ENCODE measurements at places on chromosomes 7 and 10.

- no peak for DNase-seq
These were observed 60.5 kb upstream of the BET1 start for GRCh38 chr7:94064541-94065191.

GRCh38 chr7:114375907-114376306 is 38.7 kb upstream of the FOXP2 start:
- DNase-seq = no peak

- DNase-seq = no peak
These were observed 48.0 kb upstream of the RASGEF1A start for GRCh38 chr10:43314626-43315495.

DNA sequence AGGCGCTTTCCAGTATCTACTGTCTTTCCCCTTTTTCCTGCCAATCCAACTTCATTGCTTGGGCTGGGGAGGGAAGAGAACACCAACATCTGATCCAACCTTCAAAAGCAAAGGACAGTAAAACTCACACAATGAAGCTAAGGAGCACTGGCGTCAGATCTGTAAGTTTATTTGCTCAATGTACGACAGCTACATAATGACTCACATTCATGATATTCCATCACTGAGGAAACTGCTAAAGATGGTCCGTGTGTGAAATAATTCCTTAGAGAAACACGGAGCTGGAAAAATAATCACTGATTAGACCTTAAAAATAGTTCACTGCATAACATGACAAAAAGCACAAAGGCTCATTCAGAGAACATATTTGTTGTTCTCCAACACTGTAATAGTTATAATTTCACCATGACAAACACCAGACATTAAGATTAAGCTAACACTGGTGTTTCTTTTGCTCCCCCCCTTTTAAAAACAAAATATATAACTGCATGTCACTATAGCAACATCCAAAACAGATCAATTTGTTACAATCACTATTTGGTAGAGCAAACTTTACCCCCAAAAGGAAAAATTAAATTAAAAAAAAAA is 24.3 kb downstream of the HSPB1 start:
- peak; percentile 65 for DNase-seq

- no peak for DNase-seq
These were observed 25.2 kb upstream of the OTUD1 start for GRCh38 chr10:23413629-23414089.

GRCh38 chr10:28467615-28468014 is 65.3 kb upstream of the WAC start:
- no peak for DNase-seq

- no peak for DNase-seq
These were observed 52.5 kb upstream of the BMPER start for GRCh38 chr7:33852838-33853237.

DNA sequence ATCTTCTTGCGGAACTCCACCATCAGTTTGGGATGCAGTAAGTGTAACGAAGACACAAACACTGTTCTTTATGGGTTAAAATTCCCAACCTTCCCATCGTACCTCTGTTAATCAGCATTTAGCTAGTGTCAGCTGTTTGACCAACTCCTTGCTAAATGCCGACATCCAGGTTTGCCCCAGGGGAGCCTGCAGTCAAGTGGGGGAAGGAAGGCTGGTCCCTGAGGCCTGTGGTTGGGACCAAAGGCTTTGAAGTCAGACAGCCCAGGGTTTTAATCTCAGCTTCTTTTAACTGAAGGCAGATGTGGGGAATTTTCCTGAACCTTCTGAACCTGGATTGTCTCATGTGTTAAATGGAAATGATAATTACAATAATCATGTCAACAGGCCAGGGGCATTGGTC is 443.7 kb downstream of the GLRX3 start:
- DNase-seq = no peak

DNA sequence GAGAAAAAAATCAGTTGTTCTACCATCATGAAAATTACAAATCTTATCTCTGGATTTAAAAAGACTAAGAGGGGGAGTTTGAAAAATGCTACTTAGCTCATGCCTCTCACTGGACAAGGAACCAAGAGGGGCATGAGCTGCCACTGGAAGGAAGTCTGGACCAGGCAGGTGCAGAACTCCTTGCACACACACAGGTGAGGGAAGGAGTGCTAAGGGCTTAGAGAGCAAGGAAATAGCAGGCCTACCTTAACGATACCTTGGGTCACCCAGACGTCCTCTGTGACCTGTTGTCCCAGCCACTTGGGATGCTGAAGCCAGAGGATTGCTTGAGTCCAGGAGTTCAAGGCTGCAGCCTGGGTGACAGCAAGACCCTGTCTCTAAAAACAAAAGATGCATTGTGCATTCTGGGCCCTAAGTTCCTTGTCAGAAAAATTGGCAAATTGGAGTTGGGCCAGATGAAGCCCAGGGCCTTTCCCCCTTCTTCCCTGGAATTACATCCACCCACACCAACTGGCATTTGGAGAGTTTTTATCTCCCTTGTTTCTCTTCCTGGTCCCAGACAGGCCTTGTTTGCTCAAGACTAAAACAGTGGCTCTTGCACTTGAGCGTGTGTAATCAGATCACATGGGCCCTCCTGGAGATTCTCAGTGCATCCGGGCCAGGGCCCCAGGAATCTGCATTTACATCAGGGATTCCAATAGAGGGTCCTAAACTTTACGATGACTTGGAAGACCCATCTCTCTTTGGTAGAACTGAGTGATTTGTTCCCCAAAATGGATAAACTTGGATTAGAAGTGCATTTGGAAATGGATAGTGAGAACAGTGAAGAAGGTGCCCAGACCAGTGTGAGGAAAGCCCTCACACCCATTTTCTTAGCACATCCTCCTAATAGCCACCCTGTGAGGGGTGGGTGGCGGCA is 3.0 kb downstream of the DDIT4 start:
- peak; percentile 75 for DNase-seq

DNA sequence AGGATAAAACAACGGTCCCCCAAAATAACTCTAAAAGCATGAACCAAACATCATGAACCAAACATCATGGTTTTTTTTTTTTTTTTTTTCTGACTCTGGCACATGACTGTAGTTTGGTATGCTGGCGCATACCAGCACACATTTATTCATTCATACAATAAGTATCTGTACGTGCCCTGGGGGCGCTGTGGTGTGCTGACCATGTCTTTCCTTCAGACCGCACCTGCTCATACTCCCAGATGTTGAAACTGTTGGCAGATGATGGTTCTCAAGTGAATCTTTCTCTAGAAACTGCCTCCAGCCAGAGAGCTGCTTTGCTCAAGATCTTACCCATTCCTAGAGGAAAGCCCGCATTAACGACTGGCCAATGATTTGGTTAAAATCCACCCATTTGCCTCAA is 114.7 kb upstream of the ANKRD30A start:
- no peak for DNase-seq

- no peak for DNase-seq
These were observed 182.6 kb upstream of the TMEM106B start for GRCh38 chr7:12028508-12028907.

GRCh38 chr10:45003432-45004000 is 2.8 kb downstream of the ZNF22 start:
- no peak for DNase-seq

GRCh38 chr7:18294411-18294810 is 201.1 kb upstream of the HDAC9 start:
- no peak for DNase-seq

DNA sequence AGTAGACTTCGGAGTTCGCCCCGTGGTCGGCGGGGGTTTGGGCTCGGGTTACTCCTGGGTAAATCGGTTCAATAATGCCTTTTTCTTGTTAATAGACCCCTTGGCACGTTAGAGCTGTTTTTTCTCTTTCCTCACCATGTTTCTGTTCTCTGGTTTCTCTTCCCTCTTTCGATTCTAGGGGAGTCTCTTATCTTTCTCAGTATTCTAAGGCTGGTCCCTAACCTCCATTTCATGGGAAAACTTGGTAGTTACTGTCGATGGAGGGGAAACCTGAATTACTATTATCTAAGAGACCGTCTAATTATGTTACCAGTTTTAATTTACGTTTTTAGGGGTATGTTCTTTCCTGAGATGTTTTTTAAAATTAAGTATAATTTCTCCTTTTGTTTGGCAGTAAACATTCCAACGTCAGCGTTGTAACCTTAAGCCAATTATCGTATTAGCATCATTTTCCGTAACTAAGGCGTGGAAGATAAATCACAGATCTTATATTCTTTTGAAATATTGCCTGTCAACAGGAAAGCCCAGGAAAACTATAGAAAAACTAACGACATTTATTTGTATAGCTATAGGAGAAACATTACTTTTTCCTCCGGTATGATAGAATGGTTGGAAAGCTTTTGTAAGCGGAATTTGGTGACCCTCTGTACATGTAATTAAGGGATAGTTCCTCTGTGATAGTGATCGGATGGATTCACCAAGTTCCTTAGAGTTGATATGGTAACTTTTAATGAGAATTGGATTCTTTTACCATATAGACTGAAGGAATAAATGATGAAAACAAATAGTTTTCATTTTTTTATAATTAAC is 847 bp downstream of the BTAF1 start:
- no peak for DNase-seq

GRCh38 chr10:80590585-80591125 is 53.0 kb downstream of the SH2D4B start:
- DNase-seq = no peak

DNA sequence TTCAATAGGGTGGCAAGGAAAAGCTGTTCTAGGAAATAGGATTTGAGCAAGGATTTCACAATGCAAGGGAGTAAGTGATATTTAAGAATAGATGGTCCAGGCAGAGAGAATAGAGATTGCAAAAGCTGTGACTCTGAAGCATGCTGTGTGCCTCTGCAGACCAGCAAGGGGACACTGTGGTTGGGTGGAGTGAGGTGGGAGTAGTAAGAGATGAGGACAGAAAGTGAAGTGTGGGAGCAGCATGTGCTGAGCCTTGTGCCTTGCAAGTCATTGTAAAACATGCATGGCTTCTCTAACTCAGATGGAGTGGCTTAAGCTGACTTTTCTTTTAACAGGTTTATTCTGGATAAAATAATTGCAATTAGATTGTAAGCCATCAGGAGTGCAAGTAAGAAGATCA is 442.4 kb downstream of the CCSER2 start:
- no peak for DNase-seq

GRCh38 chr7:28840592-28840995 is 117.5 kb downstream of the TRIL start:
- DNase-seq = no peak

DNA sequence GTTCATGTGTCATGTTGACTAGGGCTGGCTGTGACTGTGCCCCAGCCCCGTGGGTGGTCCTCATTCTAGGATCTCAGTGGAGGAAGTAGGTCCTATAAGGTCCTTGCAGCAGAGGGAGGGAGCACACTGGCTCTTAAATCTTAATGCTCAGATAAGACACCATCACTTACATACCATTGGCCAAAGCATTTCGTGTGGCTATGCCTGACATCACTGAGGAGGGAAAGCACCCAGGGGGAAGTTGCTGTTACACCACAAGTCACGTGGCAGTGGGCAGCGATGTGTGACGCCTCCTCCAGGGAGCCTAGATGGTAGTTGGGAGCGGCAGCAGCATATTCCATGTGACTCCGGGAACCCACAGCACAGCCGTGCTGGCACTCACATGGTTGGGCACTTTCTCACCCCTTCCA is 224.7 kb upstream of the SH2B2 start:
- no peak for DNase-seq

DNA sequence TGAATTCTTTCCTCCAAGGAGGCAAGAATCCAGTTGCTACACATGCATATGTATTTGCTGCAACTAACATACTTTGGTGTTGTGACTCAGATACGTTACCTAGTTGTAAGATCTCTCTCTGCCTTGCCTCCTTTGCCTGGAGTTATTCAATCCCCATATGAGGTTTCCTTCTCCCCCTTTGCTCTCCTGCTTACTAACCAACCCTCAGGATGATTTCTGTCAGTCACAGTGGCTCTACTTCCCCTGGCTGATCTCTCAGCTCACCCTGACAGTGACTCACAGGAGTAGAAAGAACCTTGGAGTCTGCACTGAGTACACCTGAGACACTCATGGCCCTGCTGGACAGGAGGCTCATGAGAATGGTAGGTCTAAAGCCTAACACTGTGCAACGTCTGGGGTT is 92.0 kb downstream of the TMEM106B start:
- DNase-seq = no peak

DNA sequence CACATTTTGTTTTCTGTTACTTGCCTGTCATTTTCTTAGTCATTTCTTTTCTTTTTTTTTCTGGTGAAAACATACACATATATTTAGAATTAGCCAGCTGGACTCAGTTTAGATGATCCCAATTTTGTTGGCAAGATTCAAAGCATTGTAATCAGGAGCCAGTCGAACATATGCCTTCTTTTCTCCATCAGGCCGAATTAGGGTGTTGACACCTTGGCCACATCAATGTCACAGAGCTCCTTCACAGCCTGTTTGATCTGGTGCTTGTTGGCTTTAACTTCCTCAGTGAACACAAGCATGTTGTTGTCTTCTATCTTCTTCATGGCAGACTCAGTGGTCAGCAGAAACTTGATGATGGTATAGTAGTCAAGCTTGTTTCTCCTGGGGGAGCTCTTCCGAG is 32.6 kb downstream of the PHF14 start:
- no peak for DNase-seq

- no peak for DNase-seq
These were observed 149.8 kb upstream of the PRKCQ start for GRCh38 chr10:6729861-6730344.

DNA sequence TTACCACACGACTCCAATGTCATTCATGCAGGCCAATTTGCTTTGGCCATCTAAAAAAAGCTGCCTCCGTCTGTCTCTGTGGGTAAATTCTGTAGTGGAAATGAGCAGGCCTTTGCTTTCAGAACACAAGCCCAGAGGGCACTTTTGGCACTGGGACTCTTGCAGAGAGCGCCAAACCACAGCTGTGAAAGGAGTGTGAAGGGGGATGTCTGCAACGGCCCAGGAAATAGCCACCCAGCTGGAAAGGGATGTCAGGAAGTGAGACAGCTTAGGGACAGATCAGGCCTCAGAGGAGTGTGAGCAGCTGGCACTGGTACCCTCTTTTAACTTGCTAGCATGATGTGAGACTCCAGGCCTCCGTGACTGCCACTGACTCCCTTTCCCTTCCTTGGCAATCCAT is 152.4 kb downstream of the DKK1 start:
- peak; percentile 39 for DNase-seq

- DNase-seq = no peak
These were observed 33.4 kb downstream of the INPP5A start for GRCh38 chr10:132570771-132571649.

- DNase-seq = no peak
These were observed 180.9 kb downstream of the CTTNBP2 start for GRCh38 chr7:117692338-117692737.

- no peak for DNase-seq
These were observed 12.1 kb downstream of the IFIT3 start for GRCh38 chr10:89339875-89340274.

- DNase-seq = no peak
These were observed 239.7 kb downstream of the DNAJB9 start for GRCh38 chr7:108809356-108809755.

DNA sequence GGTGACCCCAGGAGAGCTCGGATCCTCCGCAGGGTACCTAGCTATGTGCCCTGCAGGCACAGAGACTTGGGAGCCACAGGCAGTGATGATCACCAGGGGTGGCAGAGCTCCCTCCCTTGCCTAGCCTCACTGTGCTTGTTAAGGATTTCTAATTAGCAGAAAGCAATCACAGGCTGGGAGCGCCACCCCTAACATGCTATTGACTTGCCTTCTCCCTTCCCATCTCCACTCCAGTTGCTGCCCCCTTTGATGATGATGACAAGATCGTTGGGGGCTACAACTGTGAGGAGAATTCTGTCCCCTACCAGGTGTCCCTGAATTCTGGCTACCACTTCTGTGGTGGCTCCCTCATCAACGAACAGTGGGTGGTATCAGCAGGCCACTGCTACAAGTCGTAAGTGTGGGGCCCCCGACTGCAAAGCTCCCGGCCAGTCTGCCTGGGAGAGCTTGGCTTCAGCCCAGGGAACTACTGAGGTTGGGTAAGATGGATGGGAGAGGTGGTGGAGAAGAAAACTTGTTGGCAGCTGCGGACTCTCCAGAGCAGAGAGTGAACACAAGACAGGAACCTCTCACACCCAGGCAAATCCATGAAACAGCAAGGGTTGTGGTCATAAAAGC is 1.2 kb downstream of the PRSS1 start:
- no peak for DNase-seq
